ENCODE measurements at places on chromosomes 11 and 22.

GRCh38 chr11:45676522-45677095, 11.2 kb upstream of the CHST1 start:
- no peak for DNase-seq

- DNase-seq = no peak
These were observed 53.0 kb downstream of the DNAJC24 start for GRCh38 chr11:31422703-31423102.

DNA sequence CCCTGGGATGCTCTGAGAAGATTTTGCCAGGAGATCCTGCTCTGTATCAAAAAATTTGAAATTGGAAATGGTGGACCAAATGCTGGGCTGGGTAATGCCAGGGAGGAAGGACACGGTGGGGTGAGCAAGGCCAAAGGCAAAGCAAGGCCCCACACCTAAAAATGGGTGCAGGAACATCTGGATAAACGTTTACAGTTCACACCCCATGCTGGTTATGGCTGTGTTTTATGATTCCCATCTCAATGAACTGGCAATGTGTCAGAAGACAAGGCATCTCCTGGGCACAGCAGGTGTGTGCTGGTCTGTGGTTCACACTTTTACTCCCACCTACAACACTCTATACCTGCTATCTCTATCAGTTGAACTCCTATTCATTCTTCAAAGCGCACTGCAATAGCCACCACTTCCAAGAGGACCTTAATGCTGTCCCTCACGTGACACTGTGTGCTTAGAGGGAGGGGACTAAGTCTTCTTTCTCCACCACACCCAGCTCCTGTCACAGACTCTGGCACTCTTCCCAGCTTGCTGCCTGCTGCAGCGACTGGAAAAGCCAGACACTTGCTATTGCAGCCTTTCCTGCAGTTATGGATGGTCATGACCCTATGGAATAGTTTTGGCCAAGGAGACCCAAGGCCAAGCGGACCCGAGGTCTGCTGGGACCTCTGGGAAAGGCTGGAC, 277.5 kb downstream of the CTTN start:
- DNase-seq = no peak

GRCh38 chr22:31615491-31615860, 46.5 kb downstream of the PISD start:
- no peak for DNase-seq

GRCh38 chr11:122746050-122746478, 90.5 kb downstream of the UBASH3B start:
- no peak for DNase-seq

DNA sequence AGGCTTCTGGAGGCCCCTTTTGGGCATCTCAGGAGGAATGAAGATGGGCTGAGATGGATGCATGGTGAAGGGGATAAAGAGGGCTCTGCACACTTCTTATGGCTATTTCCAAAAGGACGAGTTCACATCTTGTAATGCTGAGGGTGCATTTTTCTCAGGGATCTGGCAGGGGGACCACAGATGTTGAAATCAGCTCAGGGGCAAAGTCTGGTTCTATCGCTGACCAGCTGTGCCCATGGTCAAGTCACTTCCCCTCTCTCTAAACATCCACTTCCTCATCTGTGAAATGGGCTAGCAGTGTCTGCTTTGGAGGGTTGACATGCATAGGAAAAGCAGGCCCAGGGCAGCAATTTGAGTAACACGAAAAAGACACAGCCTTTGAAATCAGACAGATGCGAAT, 26.5 kb downstream of the LHFPL7 start:
- no peak for DNase-seq

DNA sequence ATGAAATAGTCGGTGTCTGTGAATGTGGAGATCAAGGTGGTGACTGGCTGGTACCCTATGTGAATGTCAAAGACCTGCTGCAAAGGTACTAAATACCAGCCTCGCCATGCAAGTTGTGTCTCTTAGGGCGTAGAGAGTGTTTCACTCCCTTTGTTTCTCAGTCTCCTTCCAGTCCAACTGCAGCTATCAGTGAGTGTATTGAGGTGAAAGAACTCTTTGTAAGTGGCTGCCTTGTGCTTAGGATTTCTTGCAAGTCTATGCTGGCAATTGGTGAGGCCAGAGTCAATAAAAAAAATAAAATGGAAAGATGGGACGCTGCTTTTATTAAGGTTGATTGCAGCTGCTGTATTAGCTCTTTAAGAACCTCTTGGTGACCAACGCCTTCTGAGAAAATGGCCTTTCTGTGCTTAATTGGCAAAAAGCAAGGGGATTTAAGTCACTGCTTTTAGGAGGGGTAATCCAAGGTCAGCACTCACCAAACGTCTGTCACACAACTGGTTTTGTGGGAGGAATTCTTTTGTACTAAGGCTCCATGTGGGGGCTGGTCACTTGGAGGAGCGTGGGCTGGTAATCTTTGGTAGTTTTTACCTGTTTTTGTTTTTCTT, 95.1 kb downstream of the PARVA start:
- no peak for DNase-seq

GRCh38 chr22:42883970-42884369, 26.9 kb upstream of the ARFGAP3 start:
- no peak for DNase-seq
